LHCN-M2 (cell line): ENCODE measurements at places on chromosomes 12 and 14. TPM values are rescaled to one million over a fixed set of nuclear protein-coding genes. Genes with fewer than 3 reads are reported as not detected.
A peak's percentile ranks its signal among the peaks of the same experiment; 100 is the strongest.

Gene TMEM233
- 2.2 and 2.6 TPM in 2 replicates for total RNA-seq

Gene EXOC3L4
- total RNA-seq: 0.40 and 1.3 TPM in 2 replicates

Gene ASCL1
- not detected in 2 replicates for total RNA-seq

Gene DNM1L
- 61.0 and 74.9 TPM in 2 replicates for total RNA-seq

Gene SERPINA9
- total RNA-seq: 0.32 TPM in 1 of 2 replicates, not detected in the other

Gene RERG
- 3.0 and 5.3 TPM in 2 replicates for total RNA-seq

Gene DNAH10
- total RNA-seq: under 0.01 TPM in 1 of 2 replicates, not detected in the other

Gene SLC35E3
- 2.1 and 5.2 TPM in 2 replicates for total RNA-seq

Gene TAS2R46
- total RNA-seq: 0.11 and 0.13 TPM in 2 replicates

Gene NEDD8
- total RNA-seq: 260 and 318 TPM in 2 replicates

Gene PZP
- not detected in 2 replicates for total RNA-seq

- DNase-seq: no peak
Measured at GRCh38 chr14:54275997-54276725, 120.6 kb upstream of the CDKN3 start.

DNA sequence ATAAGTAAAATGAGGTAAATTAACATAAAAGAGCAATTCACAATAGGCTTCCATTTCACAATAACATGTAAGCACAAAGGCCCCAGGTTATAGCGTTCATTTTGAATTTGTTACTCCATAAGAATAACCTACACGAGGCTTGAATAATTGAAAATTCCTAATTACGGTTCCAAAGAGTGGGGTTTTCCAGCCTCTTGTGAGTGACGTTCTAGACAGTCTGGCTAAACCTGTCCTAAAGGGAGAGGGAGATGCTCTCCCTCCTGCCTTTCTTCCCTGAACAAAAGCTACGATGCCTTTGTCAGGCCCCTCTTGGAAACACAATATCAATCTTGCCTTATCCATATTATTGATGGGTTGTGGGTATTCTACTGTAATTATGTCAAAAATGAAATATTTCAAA lies 24.3 kb upstream of the VRK1 start:
- no peak for DNase-seq

- no peak for DNase-seq
Measured at GRCh38 chr12:100445081-100445481, 28.6 kb upstream of the NR1H4 start.

DNA sequence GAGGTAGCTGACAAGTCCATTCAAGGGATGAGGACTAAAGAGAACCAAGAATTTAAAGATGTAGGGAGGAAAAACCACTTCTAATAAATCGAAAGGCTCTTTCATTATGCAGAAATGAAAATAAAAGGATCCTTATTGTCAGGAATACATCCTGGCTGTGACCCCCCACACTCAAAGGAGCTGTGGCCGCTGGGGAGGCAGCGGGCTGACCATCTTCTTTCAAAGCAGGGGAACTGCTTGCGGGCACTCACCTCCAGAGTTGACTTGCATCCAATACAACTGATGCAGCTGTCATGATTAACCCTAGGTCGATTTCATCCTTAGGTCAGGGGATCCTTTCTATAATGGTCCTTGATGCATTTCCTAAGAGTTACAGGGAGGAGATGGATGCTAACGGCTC lies 35.3 kb downstream of the TRAFD1 start:
- no peak for DNase-seq

DNA sequence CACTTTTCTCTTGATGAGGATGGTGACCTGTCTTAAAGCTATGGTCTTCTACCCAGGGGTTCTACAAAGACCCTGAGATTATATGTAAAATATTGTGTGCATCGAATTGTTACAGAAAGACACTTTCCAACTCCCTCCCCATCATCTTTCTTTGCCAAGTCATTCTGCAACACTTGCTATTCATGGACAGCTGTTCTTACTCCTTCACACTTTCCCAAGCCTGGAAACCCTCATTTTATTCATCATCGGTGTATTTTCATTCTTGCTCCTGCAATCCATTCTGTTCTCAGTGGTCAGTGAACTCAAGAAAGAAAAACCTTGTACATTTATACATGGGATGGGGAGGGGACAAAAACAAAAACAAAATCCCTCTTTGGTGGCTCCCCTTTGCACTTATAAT lies 90.5 kb upstream of the STXBP6 start:
- DNase-seq: peak; percentile 52

DNA sequence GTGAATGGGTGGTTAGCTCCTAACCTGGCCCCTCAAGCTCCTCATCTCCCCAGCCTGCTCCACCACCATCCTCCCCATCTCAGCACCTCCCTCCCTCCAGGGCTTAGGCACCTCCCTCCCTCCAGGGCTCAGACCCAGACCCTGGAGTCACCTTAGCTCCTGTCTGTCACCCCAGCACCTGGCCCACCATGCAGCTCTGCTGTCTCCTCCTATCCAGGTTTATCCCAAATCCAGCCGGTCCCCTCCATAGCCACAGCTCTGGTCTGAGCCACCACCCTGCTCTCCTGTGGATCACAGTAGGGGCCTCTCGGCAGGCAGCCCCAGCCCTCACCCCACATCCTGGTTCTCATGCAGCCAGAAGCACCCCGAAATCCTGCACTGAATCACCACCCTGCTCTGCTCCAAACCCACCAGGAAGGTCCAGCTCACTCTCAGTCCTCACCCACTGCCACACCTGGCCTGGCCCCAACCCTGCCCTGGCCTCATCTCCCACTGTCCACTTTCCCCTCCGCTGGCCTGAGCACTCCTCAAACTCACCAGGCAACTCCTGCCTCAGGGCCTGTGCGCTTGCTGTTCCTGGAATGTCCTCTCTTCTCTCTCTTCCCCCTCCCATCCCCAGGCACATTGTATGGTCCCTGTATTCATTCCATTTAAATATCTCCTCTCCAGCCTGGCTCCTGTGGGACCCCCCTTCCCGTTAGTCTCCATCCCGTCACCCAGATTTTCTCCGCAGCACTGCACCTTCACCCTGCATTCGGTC lies 62.6 kb downstream of the DIO3 start:
- DNase-seq: no peak

GRCh38 chr12:119748497-119748896 lies 80.6 kb downstream of the PRKAB1 start:
- DNase-seq: no peak

- no peak for DNase-seq
Measured at GRCh38 chr14:63671987-63672386, 30.3 kb upstream of the WDR89 start.

- no peak for DNase-seq
Measured at GRCh38 chr12:32296567-32296966, 102.8 kb upstream of the FGD4 start.

- DNase-seq: no peak
Measured at GRCh38 chr14:35352274-35353233, 52.0 kb downstream of the NFKBIA start.

DNA sequence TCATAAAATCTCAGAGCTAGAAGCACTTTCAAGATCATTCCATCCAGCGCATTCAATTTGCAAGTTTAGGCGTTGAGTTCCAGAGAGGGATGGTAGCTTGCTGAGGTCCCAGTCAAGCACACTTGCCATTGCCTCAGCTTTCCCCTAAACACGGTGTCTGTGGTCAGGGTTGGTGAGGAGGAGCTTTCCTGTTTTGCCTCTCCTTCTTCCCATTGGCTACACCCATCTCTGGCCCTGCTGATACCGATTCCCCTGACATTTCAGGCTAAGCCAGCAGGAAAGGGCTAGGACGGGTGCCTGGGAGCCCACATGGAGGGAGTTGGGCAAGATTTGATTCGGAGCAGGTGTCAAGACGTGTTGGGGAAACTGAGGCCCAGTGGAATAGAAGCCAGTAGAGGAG lies 9.1 kb downstream of the NFATC4 start:
- no peak for DNase-seq

DNA sequence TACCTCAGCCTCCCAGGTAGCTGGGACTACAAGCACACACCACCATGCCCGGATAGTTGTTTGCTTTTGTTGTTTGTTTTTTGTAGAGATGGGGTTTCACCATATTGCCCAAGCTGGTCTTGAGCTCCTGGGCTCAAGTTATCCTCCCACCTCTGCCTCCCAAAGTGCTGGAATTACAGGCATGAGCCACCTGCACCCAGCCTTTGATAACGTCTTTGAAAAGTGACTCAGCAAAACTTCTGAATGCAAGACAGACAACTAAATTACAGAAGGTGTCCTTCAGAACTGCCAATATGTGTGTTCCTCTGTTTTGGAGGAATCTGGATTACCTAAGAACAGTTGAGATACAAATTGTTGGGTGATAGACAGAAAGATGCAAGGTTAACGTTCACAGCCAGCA lies 99.8 kb downstream of the ESR2 start:
- DNase-seq: no peak

DNA sequence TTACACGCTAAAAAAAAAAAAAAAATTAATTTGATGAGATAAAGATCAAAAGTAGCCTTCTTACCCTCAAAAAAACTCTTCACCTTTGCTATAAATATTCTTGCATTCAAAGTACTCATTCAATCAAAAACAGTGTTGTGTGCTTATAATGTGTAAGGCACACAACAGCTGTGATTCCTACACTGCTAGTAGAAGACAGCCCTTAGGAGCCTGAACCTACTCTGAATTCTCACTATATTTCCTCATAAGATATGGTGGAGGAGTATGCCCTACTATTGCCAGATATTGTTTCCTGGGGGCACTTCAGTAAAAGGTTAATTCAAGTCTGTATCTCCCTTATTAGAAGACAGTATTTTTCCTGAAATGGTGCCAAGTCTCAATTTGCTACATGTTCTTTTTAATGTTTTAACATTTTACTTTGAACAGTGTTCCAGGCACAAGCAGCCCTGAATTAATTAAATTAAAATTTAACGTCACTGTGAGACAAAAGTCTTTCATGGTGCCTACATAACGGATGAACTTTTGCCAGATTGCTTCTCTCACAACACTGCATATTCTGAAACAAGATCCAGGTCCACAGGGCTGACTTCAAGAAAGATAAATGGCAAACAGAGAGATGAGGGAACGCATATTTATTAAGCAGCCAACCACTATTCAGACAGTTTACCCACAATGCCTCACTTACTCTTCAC lies 19.3 kb downstream of the PPP2R5E start:
- DNase-seq: no peak

- no peak for DNase-seq
Measured at GRCh38 chr14:94952097-94952496, 182.2 kb upstream of the GSC start.

- no peak for DNase-seq
Measured at GRCh38 chr12:39412210-39412609, 30.7 kb downstream of the KIF21A start.

- DNase-seq: peak; percentile 41
Measured at GRCh38 chr14:33938131-33938949, 12.5 kb downstream of the EGLN3 start.
